ENCODE measurements at places on chromosomes 6 and 20.

DNA sequence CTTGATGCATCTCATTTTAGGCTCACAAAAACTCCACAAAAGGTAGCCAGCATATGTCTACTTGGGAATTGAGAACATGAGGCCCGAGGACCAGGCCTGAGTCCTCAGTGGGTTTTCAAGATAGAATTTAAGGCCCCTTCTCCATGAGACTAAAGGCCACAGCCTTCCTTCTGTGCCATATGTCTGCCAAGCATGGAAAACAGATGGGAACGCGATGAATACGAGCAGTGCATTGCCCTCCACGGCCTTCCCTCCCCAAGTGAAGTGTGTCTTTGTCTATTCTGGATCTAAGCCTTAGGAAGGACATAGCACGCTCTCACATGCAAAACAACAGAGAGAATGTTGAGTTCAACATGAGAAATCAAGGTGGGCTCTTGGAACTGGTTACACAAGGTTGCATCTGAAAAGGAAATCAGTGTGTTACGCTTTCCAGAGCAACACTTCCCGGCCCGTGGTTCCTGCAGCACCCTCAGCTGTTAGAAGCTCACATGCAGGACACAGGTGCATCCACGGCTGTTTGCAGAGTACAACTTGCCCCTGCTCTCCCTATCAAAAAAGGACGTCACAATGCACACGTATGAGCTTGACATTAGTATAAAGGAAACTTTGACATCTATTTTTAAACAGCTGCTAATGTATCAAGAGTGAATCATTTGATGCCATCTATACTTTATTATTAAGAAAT, 229.9 kb downstream of the NRN1 start:
- DNase-seq: no peak

- DNase-seq: no peak
These were observed 153.8 kb downstream of the ERMARD start for GRCh38 chr6:169905041-169905807.

- no peak for DNase-seq
These were observed 218.0 kb upstream of the PREP start for GRCh38 chr6:105620878-105621277.

DNA sequence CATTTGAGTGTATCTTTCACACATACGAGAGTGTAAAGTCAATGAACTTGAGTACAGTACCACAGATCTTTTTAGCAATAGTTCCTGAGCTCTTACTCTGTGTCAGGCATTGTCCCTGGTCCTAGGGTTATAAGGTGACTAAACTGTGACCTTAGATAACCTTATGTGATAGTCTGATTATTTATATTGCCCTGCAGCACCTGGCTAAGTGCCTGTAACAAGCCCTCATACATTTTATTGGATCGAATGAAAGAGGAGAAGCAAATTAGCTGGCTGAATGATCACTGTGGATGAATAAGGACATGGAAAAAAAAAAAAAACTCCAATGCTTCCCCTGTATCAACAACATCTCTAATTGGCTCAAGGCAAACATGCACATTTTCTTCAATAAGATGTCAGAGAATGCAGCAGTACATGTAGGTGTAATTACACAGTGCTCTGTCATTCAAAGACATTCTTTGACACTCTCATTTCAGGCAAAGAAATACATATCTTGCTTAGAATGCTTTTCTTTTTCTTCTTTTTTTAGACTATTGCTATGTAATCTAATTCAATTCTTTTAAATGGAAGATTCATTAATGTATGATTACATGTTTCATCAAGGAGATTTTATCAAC, 153.4 kb downstream of the PHACTR1 start:
- no peak for DNase-seq

DNA sequence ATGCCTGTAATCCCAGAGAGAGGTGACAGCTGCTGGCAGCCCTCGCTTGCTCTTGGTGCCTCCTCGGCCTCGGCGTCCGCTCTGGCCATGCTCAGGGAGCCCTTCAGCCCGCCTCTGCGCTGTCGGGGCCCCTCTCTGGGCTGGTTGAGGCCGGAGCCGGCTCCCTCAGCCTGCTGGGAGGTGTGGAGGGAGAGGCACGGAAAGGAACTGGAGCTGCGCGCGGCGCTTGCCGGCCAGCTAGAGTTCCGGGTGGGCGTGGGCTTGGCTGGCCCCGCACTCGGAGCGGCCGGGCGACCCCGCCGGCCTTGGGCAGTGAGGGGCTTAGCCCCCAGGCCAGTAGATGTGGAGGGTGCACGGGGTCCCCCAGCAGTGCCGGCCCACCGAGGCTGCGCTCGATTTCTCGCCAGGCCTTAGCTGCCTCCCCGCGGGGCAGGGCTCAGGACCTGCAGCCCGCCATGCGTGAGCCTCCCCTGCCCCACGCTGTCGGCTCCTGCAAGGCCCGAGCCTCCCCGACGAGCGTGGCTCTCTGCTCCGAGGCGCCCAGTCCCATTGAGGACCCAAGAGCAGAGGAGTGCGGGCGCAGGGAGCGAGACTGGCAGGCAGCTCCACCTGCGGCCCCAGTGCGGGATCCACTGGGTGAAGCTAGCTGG, 34.6 kb downstream of the C6orf52 start:
- no peak for DNase-seq

All from stimulated activated CD8-positive, alpha-beta memory T cell treated with anti-CD3 and anti-CD28 coated beads, Interleukin-12 subunit alpha, Interleukin-12 subunit beta, amount 100 ng/mL, for 1 hour (primary cell).